ENCODE measurements at places on chromosomes 1 and 21.

DNA sequence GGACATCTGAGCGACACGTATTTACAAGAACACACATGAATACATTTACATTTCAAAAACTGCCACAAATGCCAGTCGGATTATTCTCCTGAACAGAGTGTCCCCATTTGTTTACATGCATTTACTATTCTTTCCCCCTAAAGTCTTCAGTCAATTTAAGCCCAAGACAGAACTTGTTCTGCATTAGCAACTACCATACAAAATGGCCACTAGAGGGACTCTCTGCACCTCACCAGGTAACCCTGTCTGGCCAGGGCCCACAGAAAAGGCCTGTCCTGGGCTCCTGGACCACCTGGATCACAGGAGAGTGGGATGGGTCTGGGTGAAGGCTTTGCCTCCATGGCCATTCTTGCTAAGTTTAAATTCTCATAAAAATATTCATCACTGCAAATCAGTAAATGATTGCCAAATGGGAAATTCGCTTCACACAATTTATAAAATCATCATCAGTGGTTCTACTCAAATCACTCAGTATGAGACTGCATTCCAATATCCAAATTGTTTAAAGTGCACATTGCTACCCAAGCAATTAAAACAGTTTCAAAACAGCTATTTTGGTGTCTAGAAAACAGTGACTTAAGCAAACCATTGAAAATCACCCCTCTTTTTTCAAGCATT lies 12.5 kb upstream of the GUCA2A start:
- peak; percentile 26 for DNase-seq

DNA sequence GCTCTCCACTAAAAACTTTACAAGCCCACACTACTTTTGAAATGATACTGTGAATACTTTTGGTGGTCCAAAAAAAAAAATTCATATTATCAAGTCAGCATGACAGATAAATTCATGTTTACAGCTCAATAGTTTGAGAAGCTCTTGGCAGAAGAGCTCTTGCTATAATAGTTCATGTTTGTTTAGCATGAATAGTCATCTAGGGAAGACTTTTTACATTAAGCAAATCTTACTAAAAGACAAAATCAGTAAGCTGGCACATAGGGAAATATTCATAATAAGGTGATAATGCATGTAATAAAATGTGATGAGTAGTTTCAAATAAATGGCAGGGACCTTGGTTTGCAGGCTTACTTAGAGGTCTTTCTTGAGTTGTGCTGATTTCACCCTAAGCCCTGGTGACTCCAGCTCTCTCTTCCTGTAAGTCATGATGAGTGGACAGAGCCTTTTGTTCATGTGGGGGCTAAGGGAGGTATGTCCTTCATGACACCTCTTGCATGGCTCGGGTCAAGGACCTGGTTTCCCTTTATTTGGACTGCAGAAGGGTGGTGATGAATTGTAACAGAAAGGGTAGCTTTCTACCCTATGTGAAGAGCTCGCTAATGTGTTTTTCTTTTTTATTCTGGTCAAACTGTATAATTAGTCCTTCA lies 166.7 kb downstream of the GABPA start:
- no peak for DNase-seq

DNA sequence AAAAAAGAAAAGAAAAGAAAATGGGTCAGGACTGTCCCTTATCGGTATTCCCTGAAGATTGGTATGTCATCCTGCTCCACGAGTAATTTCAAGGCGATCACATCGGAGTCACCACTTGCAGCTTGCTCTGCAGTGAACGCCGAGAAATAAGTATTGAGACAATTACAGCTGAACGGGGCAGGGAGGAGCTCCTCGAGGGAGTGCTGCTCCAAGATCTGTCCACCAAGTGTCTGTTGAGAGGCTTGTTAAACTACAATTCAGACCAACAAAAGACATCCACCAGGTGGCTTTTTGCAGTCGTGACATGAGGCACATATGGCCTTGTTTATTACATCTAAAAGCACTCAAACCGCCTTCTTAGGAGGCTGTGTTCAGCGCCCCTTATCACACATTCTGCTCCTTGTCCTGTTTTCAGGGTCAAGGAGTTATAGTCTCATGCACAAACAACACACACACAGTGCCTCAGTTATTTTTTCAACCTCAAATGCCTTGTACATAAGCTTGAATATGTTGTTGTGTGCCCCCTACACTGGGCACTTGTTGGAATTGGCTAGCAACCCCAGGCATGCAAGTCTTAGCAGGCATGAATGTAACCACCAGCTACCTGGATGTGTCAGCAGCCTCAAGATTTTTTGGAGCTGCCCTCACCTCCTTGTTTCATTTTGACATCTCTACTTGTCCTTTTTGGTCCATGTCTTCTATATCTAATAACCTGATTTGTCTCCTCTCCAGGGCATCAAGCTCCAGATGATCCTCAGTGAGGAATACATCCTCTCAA lies 13.0 kb upstream of the CD48 start:
- DNase-seq: no peak

- DNase-seq: no peak
These were observed 284.4 kb upstream of the DUSP10 start for GRCh38 chr1:222026280-222026679.

DNA sequence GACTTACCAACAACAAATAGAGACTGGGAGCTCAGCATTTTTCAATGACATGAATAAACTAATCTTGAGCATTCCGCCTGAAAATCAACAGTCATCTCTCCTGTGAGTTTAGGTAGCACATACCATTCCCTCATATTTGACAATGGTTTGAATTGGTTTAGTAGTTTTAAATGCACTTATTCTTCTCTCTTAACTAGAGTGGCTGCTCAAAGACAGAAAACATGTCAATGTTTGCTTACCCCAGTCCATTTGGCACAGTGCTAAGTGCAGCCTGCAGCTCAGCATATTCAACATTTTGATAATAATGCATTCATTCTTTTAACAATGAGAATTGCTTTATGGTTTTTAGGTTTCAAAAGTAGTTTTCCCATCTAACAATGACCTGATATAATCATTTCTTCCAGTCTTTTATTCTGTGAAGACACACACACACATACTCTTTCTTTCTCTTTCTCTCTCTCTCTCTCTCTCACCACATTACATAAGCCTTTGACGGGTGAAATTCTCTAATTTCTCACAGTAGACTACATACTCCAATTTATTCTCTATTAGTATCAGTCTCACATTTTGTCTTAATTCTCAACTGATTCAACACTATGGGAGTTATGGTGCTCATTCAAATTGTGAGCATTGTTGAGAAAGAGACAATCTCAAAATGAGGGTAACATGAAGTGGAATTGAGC lies 432.3 kb downstream of the LRRIQ3 start:
- DNase-seq: no peak

- DNase-seq: no peak
These were observed 5.4 kb upstream of the GJA8 start for GRCh38 chr1:147897029-147897752.

DNA sequence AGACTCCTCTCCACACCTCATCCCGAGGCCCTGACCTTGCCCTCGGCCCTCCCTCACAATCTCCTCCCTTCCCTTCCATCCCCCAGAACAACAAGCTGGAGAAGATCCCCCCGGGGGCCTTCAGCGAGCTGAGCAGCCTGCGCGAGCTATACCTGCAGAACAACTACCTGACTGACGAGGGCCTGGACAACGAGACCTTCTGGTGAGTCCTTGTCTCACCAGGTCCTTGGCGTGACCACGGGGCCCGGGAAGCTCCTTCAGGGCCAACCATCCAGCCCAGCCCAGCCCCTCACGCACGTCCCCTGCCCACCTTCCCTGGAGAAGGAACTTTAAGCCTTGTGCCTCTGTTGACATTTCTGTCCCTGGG lies 15.6 kb downstream of the PODN start:
- no peak for DNase-seq

DNA sequence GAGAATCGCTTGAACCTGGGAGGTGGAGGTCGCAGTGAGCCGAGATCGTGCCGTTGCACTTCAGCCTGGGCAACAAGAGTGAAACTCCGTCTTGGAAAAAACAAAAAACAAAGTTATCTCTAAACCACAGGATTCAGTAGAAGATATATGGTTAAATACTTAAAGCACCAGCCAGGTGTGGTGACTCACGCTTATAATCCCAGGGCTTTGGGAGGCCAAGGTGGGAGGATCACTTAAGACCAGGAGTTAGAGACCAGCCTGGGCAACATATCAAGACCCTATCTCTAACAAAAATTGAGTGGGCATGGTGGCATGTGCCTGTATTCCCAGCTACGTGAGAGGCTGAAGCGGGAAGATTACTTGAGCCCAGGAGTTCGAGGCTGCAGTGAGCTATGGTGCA lies 5.6 kb downstream of the NECAP2 start:
- no peak for DNase-seq

DNA sequence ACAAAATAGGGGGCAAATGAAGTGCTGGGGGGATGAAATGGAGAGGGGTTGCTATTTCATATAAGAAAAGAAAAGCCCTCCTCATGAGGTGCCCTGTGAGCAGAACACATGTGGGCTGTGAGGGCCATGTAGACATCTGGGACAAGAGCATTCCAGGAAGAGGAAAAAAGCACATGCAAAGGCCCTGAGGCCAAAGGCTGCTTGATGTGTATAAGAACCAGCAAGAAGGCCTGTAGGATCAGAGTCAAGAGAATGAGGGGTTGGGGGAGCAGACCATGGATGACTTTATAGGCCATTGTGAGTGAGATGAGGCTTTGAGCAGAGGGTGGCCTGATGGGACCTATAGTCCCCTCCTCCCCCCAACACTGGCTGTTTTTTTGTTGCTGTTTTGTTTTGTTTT lies 7.7 kb upstream of the RAB4A start:
- no peak for DNase-seq

DNA sequence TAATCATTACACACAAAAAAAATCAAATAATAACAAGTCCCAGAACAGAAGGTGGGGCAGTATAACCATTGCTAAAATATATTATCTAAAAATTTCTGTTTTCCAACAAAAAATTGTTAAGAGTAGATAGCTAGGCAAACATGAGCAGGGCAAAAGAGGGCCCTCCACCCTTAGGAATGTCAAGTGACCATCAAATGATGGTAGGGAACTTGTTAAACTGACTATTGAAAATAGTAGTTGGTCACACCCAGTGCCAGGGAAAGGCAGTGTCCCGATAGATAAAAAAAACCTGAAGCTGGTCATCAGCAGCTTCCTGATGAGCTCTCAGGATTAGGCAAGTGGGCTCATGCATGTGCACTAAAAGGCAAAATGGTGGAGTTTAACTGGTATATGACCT lies 18.4 kb upstream of the COP1 start:
- DNase-seq: no peak

DNA sequence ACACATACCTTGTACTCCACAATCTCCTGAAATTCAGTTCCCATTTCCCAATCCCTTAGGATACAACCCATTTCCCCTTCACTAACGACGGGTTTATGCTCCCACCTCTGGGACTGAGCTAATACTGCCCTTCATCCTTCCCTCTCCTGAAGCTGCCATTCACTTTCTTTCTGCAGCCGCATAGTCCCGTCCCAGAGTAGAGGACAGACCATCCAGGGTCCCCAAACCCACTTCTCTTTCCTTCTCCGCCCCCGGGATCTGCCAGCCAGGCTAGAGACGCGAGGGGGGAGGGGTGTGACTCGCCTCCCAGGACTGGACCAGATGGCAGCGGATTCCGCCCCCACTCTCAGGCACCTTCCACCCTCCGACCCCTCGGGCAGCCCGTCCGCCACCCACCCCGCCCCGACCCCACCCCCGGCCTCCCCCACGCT lies 679 bp downstream of the ABL2 start:
- DNase-seq: peak; percentile 48

GRCh38 chr1:62654744-62655143 lies 33.4 kb downstream of the DOCK7 start:
- no peak for DNase-seq

GRCh38 chr1:88662723-88663122 lies 21.4 kb upstream of the PKN2 start:
- DNase-seq: no peak

- DNase-seq: no peak
These were observed 31.7 kb downstream of the ECE1 start for GRCh38 chr1:21258331-21259134.

- DNase-seq: peak; percentile 88
These were observed 61.3 kb downstream of the CDK18 start for GRCh38 chr1:205565799-205566198.

- DNase-seq: no peak
These were observed 43.2 kb downstream of the PHACTR4 start for GRCh38 chr1:28412731-28413130.

DNA sequence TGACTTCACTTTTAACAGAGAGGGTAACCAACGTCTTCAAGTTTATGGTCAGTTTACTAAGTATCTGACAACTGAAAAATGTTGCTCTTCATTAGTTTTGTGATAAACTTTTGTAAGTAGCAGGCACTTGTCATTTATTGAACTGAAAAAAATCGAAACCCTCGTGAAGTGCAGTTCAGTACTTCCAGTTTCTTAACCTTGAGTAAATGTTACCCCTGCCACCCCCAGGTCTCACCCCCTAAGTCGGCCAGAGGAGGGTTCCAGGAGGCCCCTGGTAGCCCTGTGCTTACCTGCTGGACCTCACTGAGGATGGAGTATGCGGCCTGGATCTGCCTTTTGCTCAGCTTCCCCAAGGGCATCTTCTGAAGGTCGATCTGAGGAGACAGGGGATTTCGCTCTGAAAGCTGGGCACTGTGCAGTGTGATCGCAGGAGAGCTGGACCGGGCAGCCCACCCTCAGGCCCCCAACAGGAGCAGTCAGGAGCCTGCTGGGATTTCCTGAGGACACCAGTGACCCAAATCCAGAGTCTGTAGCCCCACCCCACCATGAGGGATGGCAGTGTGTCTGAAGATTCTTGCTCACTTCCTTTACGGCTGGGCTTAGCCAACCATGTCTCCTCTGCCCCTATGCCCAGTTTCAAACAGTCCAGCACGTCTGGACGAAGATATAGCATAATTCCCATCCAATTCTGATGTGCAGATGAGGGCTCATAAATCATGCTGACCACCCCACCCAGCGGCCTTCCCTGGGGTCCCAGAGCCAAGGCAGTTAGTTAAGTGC lies 37.6 kb downstream of the PARP1 start:
- DNase-seq: no peak

GRCh38 chr1:58789322-58789856 lies 5.5 kb upstream of the JUN start:
- DNase-seq: no peak

- DNase-seq: no peak
These were observed 37.7 kb downstream of the PCNX2 start for GRCh38 chr1:233257786-233258185.

DNA sequence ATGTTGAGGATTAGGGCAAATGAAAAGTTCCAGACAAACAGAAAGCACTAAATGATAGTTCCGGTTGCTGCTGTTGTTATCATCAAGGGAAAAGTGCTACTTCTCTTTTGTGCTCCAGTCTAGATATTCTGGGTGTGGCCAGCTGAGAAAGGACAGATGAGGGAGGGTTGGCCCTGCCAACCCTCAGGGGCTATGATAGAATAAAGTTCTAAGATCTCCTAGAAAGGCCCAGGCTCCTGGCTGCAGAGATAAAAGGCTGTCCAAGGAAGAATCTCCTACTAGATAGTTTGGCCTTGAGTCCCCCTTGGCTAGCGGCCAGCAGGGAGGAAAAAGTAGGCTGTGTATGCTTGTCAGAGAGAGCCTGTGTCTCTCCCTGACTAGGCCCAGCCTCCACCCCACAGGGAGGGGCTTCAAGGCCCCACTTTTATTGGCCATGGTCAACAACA lies 31.5 kb downstream of the RIMS3 start:
- DNase-seq: no peak

- no peak for DNase-seq
These were observed 72.3 kb downstream of the MPZL1 start for GRCh38 chr1:167794043-167794442.

All from NCI-H146 (cell line).